Stimulated activated CD8-positive, alpha-beta memory T cell treated with anti-CD3 and anti-CD28 coated beads, Interleukin-2, amount 100 ng/mL, for 48 hours (primary cell): ENCODE measurements at places on chromosomes 6 and 20.

DNA sequence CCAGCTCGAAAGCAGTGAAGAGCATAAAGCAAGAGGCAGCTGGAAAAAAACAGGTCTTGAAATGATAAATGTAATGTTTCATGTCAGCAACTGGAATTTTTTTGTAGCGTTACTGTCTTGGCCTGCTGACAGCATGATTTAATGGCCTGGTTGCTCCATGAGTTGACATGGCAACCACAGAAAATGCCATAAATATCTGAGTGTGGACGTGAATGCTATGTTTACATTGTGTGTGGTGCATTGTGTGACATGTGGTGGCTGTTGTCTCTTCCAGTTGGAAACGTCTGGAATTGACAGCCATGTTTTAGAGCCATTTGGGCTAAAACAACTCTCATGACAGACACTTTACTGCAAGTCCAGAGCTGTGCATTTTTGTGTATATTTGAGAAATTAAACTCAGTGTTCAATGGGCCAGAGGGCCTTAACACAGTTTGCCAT lies 170.0 kb downstream of the FOXA2 start:
- DNase-seq = no peak

DNA sequence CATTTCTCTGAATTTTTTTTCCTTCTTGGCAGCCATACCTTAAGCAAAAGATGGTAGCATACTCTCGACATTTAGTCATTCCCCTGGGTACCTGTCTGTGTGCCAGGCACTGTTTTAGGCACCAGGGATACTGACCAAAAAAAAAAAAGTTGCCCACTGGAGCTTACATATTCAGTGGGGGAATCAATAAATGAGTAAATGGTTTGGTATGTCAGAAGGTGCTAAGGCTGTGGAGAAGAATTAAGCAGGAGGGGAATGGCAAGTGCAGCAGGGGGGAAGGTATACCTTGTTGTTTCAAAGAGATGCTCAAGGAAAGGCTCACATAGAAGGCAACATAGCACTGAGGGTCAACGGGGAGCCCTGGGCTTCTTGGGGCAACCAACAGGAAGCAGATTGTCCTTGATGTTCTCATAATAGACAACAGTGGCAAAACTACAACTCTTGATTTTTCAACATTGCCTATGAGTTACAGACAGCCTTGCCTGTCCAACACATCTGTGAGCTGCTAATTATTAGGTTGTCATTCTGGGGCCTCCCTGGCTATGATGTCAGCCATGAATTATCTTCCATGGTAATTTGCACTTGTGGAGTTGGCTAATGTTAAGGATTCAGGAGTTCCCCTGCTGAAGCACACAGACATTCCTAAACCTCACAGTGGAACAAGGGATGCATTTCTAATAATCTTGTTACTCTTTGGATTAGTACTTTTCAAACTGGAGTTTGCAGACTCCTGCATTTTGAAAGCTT lies 19.6 kb downstream of the NT5E start:
- DNase-seq = no peak

DNA sequence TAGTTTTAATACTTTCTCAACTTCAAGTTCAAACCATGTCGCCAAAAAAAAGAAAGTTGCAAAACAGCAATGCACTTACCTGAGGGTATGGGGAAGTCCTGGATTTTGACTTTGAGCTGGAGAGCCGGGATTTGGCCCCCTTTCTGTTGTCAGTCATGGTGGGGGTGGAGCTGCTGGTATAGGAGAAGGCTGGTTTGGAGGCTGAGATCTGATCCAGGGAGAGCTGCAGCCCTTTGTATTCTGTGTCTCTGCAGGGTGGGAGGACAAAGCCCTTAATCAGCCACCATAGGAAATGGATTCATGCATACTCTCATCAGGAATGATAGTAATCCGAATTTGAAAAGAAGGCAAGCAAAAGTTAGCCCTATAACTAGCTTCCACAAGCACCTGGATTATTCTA lies 44.0 kb downstream of the SIM1 start:
- no peak for DNase-seq

DNA sequence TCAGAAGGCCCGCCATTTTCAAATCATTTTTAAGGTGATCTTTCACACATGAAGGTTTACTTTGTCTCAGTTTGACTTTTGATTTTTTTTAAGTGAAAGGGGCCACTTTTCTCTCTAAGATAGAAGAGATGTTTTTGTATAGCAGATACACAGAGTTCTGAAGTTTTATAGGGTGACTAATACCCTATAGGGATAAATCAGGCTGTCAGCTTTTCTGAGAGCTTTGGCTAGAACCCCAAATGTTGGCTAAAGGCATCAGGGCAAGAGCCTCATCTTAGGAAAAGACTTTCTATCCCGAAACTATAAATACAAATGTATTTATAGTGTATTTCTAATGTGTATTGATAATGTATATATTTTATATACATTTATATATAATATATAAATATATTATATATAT lies 181.4 kb downstream of the TBX18 start:
- DNase-seq = no peak

GRCh38 chr20:20864351-20865096 lies 152.1 kb upstream of the RALGAPA2 start:
- no peak for DNase-seq

DNA sequence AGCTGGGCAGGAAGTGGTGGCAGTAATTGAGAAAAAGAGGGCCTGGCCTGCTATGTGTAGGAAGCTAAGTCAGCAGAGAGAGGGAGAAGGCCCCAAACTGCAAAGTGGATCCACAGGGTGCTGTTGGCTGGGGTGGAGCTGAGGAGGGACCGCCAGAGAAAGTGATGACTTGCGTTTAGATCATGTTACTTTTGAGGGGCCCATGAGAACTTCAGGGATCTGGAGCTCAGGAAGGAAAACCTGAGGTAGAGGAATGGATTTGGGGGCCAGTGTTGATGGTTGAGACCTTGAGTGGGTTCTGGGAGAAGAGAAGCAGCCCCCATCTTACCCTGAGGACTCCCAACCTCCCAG lies 155.5 kb downstream of the MRPL14 start:
- DNase-seq = no peak

DNA sequence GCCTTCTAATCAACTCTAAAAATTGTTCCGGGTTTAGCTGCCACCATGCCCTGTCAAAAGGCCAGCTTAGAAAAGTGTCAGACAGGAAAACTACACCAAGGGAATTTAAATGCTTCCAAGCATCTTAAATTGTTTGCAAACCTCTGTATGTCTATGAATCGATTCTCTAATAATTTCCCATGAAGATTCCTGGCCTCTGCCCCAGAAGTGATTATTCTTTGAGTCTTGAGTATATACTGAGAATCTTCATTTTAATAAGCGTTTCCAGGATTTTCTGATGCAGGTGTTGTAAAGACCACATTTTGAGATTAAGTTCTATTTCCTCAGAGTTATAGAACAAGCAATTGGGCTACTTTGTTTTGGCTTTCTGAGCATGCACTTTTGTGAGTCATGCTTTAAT lies 471.8 kb upstream of the JAG1 start:
- no peak for DNase-seq

DNA sequence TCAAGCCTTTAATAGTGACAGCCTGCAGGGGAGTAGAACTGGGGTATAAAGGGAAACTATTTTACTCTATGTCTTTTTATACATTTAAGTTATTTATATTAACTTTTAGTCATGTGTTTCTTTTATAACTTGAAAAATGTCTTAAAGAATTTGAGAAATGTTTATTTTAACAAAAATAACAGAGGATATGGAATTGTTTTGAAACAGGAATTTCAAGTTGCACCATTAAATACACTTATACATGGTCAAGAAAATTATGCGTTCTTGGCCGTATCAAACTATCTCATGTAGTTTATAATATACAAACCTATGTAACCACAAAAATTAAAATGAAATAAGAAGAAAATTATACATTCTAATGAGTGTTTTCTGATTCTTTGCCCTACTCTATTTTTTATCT lies 282.7 kb downstream of the GRIK2 start:
- no peak for DNase-seq

DNA sequence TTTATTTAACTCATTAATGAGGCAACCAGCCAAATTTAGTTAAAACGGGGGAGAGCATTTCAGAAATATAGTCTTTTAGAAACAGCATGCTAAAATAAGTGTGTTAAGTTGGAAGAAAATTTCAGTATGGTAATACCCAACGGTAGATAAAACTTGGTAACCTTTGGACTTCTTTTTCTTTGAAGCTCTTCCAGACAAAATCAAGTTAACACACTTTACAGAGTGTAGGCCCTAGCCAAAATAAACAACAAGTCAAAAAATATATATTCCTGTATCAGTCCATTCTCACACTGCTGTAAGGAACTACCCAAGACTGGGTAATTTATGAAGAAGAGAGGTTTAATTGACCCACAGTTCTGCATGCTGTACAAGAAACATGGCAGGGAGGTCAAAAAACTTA lies 279.6 kb downstream of the HIVEP2 start:
- no peak for DNase-seq

GRCh38 chr6:137845460-137845859 lies 21.6 kb upstream of the TNFAIP3 start:
- no peak for DNase-seq

GRCh38 chr20:46965477-46965876 lies 70.8 kb downstream of the EYA2 start:
- no peak for DNase-seq

DNA sequence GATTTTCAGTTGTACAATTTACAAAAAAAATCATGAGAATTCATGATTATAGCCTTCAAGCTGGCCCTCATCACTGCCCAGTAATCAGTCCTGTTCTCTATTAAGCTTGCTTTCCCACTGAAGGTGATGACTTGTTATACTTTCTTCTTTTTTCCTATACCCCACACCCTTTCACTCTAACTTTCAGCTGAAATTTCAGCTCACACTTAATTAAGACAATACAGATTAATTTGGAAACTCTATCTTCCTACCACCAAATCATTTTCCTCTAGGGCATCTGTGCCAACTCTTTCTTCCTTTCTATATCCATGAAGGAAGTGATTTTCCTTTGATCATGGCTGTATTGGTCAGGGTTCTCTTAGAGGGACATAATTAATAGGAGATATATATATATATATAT lies 449.9 kb downstream of the CD109 start:
- DNase-seq = no peak

- no peak for DNase-seq
Observed at GRCh38 chr6:105519954-105520353, 117.1 kb upstream of the PREP start.

- DNase-seq = no peak
Observed at GRCh38 chr20:53402233-53403005, 191.2 kb downstream of the ZNF217 start.

DNA sequence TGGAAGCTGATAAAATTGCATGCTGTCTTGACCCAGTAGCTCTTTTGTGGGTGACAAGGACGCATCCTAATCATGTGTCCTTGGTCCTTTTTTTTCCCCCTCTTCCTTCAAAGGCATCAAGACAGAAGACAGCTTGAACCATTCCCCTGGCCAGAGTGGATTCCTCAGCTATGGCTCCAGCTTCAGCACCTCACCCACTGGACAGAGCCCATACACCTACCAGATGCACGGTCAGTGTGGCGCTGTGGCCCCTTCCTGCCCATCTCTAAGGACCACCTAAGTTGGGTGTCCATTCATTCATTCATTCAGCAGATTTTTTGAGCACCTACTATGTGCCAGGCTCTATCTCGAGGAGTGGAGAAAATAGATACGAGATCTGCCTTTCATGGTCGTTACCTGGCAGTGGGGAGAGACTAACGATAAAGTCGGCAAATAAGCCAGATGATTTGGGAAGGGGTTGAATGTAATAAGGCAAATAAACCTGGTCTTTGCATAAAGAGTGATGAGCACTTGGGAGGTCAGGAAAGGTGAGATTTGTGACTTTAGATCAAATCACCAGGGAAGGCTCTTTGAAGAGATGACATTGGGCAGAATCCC lies 121.5 kb downstream of the EYA2 start:
- no peak for DNase-seq

- DNase-seq = no peak
Observed at GRCh38 chr6:152351110-152351509, 286.1 kb downstream of the SYNE1 start.

DNA sequence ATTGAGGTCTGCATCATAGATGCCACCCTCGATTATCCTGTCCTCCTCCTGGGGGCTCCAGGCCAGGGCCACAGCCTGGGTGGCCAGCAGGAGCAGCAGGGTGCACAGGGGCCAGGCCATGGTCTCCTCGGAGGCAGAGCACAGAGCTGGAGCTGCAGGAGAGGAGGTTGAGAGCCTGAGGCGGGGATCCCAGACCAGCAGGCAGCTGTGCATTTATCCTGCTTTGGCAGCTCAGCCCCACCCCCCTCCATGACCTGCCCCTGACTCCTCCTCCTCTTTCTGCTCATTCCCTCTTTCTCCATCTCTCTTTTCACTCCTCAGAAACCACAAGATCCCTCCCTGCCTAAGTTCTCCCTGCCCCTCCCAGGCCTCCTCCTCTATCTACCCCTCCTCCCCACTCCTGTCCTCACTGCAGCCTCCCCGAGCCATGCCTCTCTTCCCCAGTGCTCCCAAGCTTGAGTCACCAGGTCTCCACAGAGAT lies at the start of gene CST2:
Gene CST2, minus strand, starts transcription at position 189 of the 481 bp plus-strand sequence. Its CDS starts 69 bp downstream, at position 120.
- no peak for DNase-seq

DNA sequence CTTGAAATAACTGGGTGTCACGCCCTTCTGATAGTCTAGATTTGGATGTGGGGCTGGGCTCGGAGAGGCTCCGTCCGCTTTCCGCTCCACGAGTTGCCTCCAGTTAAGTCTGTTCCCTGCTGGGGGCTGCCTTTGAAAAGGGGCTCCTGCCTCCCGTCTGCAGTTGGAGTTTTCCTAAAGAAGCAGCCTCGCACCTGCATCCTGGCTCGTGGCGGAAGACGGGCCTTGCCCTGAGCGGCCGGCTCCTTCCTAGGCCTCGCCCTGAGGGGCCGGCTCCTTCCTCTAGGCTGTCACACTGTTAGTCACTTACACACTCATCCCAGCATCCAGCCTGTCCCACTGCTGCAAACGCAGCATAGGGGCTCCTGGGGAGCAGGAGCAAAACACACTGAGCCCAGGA lies 74.4 kb downstream of the SMOC2 start:
- DNase-seq = no peak

- DNase-seq = no peak
Observed at GRCh38 chr6:30543821-30544220, 12.5 kb downstream of the GNL1 start.

GRCh38 chr6:29631860-29632731 lies 887 bp downstream of the GABBR1 start:
- peak; percentile 25 for DNase-seq

DNA sequence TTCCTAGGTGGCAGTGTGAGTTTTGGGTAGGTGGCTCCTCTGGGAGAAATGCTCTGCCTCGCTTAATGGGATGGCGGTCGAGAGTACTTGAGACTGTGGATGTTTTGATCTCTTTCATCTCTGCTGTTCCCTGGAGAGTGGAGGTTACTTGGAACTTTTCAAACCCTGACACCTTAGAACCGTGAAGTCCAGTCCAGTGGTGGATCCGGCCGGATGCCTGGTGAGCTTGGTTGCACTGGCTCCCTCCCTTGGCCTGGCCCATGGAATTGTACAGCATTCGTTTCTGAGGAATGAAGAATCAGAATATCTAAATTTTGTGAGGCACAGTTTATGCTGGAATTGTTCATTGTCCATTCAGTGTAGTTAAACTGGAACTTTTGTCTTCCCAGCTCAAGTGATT lies 51.0 kb downstream of the CSE1L start:
- DNase-seq = no peak

GRCh38 chr6:38724343-38724742 lies 9.2 kb downstream of the DNAH8 start:
- DNase-seq = no peak
